Fibroblast of skin of right quadriceps (primary cell): ENCODE measurements at places on chromosomes 5 and 9.

- DNase-seq, result no peak
These were observed 27.0 kb upstream of the IFNB1 start for GRCh38 chr9:21104787-21105186.

GRCh38 chr5:96720408-96720807, 58.2 kb downstream of the CAST start:
- DNase-seq, result no peak

DNA sequence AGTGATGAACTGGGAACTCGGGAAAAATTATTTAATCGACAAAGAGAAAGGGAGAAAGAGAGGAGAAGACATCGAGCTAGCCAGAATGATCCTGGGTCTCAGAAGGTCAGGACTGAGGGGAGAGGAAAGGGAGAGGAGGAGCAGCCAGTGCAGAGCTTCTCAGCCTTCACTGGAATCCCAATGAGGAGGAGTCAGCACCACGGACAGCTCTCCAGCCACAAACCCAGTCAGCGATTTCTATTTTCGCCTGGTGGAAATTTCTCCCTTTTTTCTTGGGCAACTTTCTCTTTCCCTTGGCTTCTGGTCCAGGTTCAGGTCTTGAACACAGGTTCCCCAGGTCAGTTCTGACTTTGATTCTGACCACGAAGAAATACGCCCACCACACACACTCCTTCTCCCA, 1.6 kb upstream of the BRINP1 start:
- DNase-seq, result peak; percentile 7

GRCh38 chr9:132996526-132996925, 18.0 kb downstream of the GFI1B start:
- DNase-seq, result no peak

GRCh38 chr9:109551651-109552050, 53.5 kb upstream of the PTPN3 start:
- no peak for DNase-seq

DNA sequence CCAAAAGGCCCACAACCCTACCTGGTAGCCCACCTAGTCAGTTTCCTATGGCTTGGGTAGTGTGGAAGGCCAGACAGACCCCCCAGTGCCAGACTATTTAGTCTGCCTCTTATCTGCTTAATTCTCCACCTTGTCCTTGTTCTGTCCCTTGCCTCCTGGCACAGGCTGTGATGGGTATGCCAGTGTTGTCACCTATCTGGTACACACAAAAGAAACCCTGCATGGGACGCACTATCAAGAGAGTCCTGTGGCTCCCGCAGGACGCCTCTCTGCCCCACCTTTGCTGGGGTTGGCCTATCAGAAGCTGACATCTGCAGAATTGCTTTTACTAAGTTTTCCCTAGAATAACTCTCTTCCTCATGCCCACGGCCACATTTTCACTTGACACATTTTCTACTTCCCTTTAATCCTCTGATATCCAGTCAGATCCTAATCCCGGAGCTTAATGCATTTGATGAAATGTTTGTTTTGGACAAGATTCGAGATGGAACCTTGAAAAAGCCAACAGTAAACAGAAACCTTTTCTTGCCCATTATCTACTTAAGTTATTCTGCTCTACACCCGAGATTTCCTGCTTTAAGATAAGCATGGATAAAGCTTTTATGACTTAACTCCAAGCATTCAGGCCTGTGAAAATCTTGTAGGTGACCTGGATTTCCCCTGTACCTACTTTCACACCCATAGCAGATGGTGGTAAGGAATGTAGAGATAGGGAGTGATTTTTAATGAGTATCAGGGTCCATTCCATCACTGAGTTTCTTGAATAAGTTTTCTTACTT, 468.5 kb downstream of the ZNF608 start:
- no peak for DNase-seq

DNA sequence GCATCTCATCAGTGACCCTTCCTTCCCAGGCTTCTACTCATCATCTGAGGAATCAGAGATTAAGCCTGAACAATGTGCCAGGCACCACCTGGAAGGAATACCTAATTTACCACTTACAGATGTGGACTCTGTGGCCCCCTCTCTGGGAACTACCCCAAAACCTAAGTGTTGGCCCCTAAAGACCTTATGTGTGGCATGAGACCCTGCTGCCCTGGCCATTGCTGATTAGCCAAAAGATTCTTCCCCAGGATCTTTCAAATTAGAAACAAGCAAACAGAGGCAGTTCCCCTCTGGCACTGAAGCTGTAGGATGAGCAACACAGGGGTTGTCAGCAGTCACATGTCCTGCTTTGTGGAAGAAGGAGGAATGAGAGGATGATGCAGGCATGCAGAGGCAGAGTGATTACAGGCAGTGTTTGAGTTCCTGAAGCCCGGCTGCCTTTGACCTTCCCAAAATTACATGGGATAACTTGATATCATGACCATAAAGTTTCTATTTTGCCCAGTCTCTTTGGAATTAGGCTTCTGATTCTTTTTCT, 10.6 kb downstream of the SPINK4 start:
- no peak for DNase-seq

DNA sequence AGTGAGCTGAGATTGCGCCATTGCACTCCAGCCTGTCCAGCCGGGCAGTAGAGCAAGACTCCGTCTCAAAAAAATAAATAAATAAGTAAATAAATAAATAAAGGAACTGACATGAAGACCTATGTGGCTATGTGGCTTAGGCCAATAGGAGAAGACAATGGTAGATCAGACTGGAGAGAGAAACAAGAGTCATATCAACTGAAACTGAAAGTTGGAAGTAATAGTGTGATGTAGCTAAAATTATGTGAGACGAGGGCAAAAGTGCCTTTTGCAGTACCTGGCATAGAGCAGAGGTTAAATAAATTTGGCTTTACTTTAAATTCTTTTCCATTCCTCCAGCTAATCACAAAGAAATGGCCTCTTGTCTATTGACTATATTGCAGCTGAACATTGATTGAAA, 7.3 kb downstream of the FBP2 start:
- DNase-seq, result no peak

DNA sequence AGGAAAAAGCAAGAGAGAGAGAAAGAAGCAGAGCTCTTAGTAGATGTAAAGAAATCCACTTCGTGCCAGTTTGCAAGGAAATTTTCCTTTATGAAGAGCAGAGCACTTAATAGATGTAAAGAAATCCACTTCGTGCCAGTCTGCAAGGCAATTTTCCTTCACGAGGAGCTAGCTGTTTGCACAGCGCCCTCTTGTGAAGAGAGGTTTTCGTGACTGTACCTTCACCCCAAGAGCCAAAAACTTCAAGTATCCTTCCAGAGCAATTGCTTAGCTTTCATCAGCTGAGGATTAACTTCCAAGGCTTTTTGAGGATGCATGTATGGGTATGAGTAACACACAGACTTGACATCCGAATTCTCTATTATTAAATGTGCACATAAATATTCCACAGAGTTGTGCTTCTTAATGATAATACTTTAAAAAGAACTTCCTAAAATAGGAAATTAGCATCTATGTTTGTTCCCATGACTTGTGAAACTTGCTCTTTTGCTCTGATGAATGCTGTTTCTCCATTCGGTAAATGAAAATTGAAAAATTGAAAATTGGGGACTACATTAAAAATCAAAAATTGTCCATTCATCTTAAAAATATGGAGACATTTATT, 525.6 kb downstream of the PDE4D start:
- peak; percentile 63 for DNase-seq

DNA sequence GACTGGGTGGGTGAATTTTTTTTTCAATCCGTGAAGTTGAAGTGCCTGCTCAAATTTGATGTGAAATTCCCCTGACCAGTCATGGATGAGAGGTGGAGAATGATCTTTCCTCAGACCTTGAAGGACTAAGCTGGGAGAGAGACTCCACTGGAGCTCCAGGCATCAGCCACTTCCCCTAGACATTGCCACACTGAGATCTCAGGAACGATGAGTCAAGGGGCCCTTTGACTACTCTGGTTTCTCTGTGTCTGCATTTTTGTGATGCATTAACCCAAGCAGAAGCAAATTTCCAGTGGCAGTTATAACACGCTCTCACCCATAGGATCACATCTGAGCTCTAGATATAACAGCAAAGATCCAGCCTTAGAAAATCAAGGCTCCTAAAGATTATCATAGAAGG, 171.2 kb upstream of the KIF2A start:
- peak; percentile 47 for DNase-seq

DNA sequence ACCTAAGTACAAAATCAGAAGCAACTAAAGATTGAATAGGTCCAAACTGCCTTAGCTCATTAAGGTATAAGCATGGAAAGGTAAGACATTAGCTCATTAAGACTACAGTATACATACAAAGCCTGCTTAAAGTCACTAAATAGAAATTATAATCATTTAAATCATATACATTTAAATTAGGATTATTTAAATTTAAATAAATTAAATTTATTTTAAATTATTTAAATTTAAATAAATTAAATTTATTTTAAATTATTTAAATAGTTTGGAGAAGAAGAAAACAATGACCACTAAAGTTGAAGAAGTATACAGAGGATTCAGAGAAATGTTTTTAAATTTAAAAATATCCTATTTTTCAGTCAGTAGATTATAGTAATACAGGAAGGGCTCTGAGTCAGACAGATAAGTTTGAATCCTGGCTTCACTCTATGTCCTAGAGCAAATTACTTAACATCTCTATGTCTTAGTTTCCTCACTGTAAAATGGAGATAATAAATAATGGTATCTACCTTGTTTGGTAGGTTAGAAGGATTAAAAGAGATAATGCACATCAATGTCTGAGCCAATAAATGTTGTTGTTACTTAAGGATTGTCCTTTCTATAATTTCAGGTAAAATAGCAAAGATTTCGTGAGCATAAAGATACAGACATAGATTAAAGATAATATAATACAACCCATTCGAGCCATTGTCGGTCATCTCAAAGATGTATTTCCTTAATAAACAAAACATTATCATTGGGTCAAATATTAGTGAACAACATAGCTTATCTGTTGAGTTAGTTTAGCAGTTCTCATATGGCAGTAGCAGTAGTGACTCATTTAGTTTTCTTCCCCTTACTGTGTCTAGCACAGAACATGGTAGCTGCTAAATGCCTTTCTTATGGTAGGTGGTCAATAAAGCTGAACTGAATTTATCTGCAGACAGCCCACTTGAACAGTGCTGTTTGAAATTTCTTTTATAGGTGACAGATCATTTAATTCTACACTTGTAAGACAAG, 100.6 kb downstream of the KIAA0825 start:
- DNase-seq, result no peak

- peak; percentile 78 for DNase-seq
These were observed 121.0 kb downstream of the AOPEP start for GRCh38 chr9:94847486-94847885.

DNA sequence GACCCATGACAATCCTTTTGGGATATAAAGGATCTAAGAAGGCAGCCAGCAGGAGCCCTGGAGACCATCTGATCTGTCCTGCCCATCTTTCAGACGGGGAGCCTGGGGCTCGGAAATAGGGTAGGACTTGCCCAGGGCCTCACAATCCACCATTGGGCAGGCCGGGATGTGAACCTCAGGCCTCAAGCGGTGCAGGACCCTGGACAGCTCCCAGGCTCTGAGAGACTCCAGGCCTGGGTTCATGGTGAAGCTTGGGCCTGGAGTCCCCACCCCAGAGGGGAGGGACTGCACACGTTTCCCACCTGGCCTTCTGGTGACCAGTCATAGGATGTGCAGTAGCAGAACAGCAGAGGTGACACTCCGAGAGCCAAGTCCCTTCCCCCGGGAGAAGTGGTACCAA, 36.6 kb upstream of the RAPGEF1 start:
- DNase-seq, result peak; percentile 37

DNA sequence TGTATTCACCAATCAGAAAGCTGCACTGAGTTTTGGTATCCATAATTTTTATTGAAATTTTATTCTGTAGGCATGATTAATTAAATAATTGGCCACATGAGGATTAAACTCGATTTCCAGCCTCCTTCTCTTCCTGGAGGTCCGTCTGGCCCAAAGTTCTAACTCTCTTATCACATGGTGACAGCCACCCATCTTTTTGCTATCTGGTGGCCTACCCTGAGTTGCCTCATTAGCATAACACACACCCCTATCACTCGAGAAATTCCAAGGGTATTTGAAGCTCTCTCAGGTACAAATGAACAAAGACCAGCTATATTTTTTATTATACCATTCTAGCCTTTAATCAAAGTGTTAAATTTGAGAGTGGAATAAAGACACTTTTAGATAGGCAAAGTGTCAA, 57.7 kb downstream of the APC start:
- no peak for DNase-seq

- DNase-seq, result no peak
These were observed 223.5 kb upstream of the DAB2 start for GRCh38 chr5:39648085-39648847.

DNA sequence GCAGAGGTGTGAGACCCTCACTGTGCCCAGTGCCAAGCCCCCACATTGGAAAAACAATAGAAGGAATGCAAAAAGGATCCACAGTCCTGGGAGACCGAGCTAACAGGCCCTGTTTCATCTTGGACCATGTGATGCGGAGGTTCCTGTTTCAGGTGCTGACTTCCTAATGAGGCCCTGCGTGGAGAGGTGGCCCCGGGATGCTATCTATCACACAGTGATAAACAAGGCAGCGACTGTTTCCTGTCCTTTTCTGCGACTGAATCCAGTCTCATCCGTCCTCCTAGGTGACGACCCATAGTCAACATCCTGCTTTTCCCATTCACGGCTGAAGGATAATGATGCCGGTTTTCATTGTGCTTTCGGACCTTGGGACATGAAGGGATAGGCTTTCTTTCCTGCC, 56.4 kb upstream of the BOD1 start:
- DNase-seq, result no peak

GRCh38 chr5:102931085-102931725, 176.1 kb downstream of the PAM start:
- DNase-seq, result no peak

- DNase-seq, result peak; percentile 22
These were observed 18.9 kb downstream of the RPS23 start for GRCh38 chr5:82259172-82259800.

DNA sequence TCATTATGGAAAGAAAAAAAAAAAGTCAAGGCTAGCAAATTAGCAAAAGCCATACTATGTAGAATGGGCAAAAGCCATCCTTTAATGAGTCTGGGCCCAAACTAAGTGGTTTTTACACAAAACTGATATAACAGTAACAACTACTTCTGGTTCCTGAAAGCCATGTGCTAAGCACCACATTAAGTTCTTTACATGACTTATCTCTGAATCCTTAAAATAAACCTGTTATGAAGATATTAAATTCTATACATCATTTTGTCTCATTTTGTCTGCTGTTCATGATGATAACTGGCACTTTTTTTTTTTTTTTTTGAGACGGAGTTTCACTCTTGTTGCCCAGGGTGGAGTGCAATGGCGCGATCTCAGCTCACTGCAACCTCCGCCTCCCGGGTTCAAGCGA, 5.0 kb downstream of the FNIP1 start:
- DNase-seq, result no peak

GRCh38 chr9:120650352-120650751, 63.9 kb downstream of the MEGF9 start:
- no peak for DNase-seq

DNA sequence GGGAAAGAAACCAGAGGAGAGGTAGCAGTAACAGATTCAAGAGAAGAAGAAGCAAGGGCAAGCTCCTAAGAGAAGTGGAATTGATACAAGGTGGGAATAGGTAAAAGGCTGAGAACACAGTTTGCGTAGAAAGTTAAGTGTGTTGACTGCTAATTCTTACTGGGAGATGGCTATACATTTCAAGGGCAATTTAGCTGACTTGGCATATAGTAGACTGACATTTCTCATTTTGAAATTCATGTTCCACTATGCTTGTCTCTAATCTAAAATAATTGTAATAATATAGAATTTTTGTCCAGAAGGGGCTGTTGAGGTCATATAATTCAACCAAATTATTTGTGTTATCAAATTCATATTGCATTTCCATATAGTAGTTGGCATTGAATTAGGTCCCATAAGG, 144.0 kb downstream of the ATG10 start:
- no peak for DNase-seq

GRCh38 chr5:150512368-150512747, 4.4 kb downstream of the NDST1 start:
- DNase-seq, result no peak
